ENCODE measurements at places on chromosomes 2 and 18.

DNA sequence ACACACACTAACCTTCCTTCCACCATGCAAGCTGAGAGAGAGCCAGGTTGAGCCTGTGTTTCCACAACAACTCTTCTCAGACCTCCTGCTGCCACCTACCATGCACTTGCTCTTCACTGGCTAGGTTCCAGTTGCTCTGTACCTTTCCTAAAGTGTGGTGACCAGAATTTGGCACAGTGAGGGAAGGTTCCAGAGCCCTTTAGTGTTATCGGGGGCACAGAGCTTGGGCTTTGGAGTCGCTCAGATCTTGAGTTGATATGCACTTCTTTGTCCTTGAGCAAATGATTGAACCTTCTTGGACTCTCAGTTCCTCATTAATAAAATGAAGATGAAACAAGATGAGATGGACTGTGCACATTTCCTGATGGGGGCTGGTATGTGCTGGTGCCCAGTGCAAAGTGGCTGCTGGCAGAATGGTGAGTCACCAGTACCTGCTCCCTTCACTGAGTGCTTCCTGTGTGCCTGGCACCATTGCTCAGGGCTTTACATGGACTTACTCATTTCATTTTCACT, 47.1 kb downstream of the NEDD4L start:
- DNase-seq, result no peak

- DNase-seq, result no peak
Measured at GRCh38 chr18:666177-666576, 8.7 kb downstream of the TYMS start.

DNA sequence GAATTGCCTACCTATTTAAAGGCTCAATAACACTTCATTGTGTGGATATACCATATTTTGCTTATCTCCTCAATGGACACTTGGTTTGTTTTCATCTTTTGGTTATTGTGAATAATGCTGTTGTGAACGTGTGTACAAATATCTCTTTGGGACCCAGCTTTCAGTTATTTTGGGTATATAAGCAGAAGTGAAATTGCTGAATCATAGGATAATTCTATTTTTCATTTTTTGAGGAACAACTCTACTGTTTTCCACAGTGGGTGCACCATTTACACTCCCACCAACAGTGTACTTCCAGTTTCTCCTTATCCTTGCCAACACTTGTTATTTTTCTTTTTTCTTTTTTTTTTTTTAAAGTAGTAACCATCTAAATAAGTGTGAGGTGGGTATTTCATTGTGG, 29.0 kb downstream of the PTPN4 start:
- DNase-seq, result no peak

GRCh38 chr18:59301929-59302328, 16.5 kb downstream of the CPLX4 start:
- DNase-seq, result no peak

DNA sequence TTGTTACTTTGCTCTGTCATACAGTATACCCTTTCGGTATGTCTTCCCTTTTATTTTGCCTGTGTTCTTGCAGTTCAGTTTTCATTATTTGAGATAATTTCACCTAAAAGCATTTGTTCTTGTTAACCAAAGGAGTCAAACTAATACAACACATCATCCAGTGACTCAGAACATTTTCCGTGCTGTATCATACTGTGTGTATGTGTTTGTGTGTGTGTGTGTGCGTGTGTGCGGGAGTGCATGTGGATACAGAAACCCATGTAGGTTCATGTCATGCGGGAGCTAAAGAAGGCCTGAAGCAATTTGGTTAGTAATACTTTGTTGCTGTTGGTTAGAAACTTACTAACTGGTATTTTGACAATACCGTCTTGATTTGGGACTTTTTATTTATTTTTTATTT, 60.0 kb downstream of the CEP192 start:
- no peak for DNase-seq

DNA sequence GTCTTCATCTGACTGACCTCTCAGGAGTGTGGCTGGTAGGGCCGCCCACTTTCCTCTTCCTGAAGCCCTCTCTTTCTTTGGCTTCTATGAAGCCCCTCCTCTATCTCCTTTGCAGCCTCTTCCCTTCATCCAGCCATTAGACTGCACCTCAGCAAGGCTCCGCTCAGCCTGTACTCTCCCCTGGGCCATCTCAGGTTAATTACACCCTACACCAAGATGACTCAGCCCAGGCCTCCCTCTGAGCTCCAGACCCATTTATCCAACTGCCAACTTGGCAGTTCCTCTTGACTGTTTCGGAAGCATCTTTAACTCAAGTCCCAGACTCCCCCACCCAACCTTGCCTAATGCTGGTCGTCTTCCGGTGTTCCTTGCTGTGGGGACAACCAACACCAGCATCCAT, 5.8 kb upstream of the WNT6 start:
- DNase-seq, result no peak

DNA sequence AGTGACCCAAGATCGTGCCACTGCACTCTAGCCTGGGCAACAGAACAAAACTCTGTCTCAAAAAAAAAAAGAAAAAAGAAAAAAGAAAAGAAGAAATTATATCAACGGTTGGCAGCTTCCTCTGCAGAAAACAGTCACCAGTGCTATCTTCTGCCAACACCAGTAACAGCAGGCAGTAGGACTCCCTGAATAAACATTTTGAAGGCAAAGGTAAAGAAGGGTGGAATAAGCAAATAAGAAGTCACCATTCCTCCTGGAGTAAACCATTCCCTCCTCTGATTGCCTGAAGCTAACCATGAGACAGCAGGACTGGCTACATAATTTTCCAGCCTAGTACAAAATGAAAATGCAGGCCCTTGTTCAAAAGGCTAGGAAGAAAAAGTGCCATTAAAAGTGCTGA, 9.0 kb upstream of the RNF103 start:
- no peak for DNase-seq

DNA sequence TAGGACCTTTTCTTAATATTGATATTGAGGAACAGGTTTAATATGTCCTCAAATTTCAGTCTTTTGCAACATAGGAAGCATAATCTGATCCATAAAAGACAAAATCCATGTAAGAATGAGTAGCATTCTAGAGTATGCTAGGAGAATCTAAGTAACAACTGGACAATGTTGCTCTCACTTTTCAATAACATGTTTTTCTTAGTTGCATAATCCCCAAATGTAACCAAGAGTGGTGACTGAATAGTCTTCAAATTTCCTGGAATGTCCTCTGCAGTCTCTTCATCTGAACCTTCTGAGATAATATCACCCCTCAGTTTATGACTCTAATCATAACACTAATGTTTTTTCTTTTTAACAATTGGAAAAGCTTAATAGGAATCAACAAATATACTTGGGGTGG, 110.0 kb upstream of the ZEB2 start:
- no peak for DNase-seq

GRCh38 chr2:46098621-46099062, 198.6 kb upstream of the EPAS1 start:
- DNase-seq, result peak; percentile 64

DNA sequence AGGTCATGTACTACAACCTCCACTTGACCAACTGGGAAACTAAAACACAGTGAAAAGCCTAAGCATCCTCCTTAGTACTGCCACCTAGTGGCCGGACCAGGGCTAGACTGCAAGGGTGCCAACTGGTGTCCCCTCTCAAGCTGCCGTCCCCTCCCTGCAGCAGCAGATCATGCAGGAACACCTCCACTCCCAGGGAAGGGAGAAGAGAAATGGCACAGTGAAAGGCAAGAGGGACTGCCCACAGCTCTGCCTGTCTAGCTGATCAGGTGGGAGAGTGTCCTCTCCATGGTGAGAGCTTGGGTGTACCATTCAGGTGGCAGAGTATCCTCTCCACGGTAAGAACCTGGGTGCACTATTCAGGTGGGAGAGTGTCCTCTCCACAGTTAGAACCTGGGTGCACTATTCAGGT, 78.1 kb downstream of the AAK1 start:
- no peak for DNase-seq

- no peak for DNase-seq
Measured at GRCh38 chr2:182191061-182191460, 205.4 kb downstream of the PPP1R1C start.

DNA sequence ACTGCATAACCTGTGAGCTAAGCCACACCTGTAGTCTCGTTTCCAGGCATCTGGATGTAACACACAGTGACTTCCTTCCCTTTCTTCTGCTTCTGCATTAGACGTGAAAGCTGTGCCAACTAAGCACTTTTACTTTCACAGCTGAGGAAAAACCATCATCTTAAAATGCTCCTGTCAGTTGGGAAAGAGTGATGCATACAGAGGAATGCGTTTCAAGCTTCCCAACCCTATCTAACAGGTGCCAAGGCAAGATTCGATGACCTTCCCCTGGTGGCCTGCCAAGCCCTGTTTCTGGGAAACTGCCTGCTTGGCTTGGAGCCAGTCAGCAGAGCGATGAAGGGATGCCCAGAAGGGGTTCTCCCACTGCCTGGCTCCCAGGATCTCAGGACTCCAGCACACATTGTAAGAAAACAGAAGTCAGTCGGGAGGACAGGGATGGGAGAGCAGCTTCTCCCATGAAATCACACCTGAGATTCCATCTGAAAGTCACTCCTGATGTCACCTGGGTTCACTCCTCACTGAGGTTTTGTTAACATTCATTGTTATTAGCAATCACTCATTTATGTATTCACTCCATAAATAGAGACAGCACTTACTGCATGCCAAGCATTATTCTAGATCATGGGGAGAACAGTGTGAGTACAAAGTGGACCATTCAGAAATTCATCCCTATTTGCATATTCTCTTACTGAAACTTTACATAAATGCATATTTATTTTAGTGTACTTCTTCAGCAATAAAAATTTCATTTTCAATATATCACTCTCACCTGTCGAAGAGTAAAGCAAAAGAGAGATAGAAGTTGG, 64.1 kb downstream of the DTNA start:
- DNase-seq, result no peak

DNA sequence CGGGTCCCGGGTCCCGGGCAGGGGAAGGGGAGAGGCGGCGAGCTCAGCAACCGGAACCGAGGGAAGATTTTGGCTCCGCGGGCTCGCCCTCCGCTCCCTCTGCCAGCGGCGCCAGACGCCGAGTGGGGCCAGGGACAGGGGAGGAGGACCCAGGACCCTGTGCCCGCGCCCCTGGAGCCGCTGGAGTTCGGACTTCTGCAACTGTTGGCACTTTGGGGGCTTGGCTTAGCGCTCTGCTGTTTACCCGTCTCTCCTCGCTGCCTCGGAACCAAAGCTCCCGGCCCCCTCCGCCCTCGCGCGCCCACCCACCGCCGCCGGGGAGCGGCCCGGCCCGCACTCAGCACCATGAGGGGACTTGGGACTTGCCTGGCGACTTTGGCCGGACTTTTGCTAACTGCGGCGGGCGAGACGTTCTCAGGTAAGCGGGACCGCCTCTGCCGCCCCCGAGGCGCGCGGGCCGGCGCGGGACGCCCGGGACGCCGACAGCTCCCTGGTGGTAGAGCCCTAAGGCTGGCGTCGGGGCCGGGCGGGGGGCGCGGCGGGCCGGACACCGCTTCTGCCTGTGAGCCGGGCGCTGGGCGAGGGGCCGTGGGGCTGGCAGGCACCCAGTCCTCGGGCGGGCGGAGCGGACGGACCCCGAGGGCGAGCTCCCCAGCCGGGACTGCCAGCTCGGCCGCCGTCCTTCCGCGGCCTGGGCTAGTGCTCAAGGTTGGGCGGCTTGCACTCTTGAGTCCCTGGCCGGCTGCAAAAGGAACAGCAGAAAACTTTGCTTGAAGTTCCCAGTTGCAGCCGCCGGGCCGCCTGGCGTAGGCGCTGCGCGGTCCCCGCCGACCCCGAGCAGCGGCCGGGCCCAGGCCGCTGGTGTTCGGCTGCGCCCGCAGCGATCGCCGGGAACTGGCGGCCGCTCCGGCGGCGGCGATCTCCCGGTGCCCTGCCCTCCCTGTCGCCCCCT, 634 bp downstream of the PTPRM start:
- DNase-seq, result no peak

DNA sequence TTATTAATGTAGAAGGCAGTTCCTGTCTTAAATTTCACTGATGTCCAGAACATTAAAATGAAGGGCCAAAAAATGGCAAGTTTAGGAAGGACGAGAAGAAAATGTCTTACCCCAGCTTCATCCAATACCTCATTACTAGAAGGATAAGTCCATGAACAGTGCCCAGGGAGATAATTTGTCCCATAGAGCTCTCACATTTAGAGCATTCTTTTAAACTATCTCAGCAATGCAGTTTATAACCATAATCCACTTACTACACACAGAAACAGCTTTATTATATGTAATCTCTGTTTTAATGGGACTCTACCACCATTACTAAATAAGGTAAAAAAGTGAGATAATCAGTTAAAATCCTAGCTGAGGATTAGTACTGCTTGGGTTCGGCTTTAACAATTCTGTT, 142.5 kb downstream of the PARD3B start:
- DNase-seq, result no peak

GRCh38 chr18:61924550-61924949, 31.7 kb upstream of the RNF152 start:
- no peak for DNase-seq

GRCh38 chr2:215699700-215700538, 264.1 kb upstream of the FN1 start:
- no peak for DNase-seq

GRCh38 chr2:101357376-101357775, 29.9 kb downstream of the CREG2 start:
- DNase-seq, result no peak

DNA sequence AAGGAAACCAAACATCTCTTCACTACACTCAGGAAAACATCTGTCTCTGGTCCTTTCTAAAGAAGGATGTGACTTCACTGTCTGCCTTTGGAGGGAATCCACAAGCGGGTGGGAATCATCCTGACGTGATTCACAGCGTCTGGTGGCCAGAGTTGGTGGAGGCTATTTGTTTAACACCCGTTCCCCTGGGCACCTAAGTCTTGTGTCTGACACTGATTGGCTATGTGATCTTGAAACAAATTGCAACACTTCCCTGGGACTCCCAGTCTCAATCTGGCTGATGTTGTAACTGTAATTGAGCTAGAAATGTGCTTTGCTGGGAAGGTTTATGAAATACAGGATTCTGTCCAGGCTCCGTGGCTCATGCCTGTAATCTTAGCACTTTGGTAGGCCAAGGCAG, 28.8 kb upstream of the SIX3 start:
- peak; percentile 94 for DNase-seq

DNA sequence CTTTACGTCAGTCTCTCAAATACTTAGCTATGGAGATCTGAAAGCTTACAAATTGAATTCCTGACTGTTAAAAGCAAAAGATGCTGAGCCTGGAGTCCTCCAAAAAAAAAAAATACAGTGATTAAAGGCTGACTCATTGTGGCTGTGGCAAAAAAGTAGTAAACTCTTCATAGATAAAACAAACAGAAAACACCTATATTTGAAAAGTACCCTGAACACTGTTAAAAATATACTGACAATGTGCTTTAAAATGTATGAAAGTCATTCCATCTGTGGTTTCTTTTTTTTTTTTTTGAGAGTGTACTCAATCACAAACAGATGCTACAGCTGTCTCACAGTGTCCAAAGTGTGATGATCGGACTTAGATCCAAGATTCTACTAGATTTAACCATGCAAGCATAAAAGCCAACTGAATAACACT, 267.6 kb upstream of the CYP26B1 start:
- DNase-seq, result peak; percentile 14

DNA sequence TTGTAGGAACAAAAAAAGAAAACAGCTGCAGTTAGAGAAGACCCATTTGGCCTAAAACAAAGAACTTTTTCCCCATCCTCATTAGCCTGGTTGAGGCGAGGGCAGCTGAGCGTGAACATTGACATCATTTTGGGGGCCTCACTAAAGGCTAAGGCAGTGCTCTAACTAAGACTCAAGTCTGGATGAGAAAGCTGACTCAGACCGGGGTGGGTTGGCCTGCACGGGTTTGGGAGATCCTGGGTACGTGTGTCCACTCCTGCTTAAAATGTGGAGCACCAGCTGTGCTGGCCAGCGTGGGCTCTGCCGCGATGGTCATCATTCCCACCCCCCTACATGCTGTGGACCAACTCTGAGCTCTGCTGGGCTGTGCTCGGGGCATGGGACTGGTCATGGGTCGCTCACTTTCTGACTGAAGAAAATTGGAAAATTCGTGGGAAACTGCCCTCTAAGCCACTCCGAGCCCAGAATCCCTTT, 86.0 kb upstream of the TMEM247 start:
- DNase-seq, result no peak

All from stromal cell of bone marrow (primary cell).